Posterior cingulate gyrus (tissue), 11 donors: ENCODE measurements at places on chromosomes 13 and 19.

- no peak for DNase-seq
These were observed 5.5 kb downstream of the ZNRF4 start for GRCh38 chr19:5460748-5461147.

- no peak for DNase-seq
These were observed 2.2 kb downstream of the ARRDC2 start for GRCh38 chr19:18010149-18010548.

DNA sequence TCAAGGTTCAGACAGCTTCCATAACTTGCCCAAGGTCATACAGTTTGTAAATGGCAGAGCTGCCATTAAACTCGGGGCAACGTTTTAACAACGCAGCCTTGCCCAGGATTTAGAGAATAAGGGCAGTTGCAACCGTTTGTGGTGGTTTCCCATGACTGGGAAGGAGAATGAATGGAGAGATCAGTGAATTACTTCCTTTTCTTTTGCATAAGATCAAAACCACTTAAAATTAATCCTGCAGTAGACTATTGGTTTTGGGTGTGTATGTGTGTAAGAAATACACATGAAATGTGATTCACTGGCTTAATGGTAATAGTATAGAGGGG is 179.1 kb upstream of the MIR17HG start:
- no peak for DNase-seq

- peak; percentile 55 for DNase-seq
These were observed 1.9 kb upstream of the VASP start for GRCh38 chr19:45505151-45505995.

GRCh38 chr13:85508683-85509329 is 290.4 kb downstream of the SLITRK6 start:
- DNase-seq: no peak
